ENCODE measurements at places on chromosomes 5 and 9.

GRCh38 chr9:95762322-95762721 is 113.2 kb upstream of the ERCC6L2 start:
- DNase-seq = no peak

GRCh38 chr9:32395510-32396216 is 11.2 kb downstream of the ACO1 start:
- DNase-seq = no peak

GRCh38 chr5:136382791-136383190 is 17.4 kb upstream of the TRPC7 start:
- DNase-seq = no peak

GRCh38 chr5:13478831-13479465 is 465.5 kb downstream of the DNAH5 start:
- no peak for DNase-seq

- no peak for DNase-seq
Measured at GRCh38 chr9:71518045-71518827, 250.1 kb downstream of the CEMIP2 start.

- DNase-seq = no peak
Measured at GRCh38 chr5:110297152-110297670, 429.3 kb downstream of the TMEM232 start.

DNA sequence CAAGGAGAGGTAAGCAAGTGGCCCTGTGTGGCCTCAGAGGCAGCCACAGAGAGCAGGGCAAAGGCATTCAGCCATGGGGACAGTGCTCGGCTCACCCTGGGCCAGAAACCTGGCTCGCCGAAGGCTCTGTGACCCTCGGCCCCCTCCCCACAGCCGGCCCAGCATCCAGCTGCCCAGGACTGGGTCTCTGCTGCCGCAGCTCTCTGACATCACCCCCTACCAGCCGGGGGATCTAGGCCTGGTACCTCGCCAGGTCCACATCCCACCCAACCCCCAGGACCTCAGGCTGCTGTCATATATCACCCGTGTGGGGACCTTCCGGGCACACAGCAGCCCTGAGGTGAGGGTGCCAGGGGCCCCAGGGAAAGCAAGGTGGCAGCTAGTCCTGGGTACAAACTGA is 2.6 kb downstream of the PTRH1 start:
- no peak for DNase-seq

DNA sequence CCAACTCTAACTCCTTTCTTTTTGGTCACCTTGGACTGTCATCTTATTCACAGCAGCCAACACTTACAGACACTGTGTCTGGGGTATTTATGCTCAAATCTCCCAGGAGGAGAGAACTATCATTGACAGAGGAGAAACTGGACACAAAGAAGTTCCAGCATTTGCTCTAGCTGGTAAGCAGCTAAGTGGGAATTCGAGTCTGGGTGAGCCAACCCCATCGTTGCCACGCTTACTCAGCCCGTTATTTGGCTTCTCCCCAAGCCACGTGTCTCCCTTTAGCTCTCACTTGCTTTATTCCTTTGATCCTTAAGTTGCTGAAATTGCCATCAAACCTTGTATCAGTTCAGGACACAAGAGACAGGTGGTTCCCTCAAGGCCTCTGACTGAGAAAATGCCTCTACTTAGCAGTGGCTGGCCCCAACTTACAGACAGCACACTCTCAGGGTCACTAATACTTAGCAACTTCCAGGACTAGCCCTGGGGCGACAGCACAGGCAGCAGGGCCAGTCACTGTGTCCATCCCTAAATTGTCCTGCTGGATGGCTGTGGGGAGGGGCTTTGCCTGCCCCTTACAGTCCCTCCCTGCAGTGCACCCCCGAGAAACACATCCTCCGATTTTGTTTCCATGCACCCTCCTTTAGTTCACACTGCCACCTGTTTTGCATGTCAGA is 1.4 kb downstream of the SLC36A2 start:
- DNase-seq = no peak

DNA sequence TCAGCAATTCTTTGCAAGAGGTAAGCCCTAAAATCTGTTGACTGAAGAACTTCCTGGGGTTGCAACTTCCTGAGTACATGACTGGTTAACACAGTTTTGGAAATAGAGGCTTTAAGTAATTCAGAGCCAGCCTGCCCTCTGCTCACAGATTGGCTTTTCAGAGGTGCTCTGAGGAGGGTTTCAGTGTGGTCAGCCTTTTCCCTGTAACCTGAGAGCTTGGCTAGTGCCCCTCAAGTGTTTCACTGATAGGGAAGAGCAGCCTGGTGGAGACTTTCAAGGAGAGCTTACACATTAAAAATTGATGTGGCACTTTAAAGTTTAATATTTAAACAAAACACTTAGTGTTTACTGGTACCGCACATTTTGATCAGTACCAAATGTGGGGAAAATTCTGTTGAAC is 56.7 kb upstream of the FOXB2 start:
- no peak for DNase-seq

DNA sequence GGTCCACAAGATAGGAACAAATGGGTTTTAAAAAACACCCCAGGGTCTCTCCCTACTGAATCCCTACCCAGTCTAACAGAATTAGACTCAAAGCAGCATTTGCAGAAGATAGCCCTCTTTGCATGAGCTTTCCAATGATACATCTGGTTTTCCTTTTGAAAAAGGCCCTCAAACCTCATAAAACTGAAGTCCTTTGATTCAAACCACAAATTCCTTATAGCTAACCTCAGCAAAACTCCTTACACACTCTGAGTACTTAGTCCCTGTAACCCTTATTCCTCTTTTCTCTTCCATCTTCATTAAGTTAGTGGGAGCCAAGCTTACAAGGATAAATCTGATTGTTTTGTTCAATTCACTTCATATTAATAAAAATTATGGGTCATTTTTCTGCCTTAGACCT is 90.5 kb upstream of the TNC start:
- no peak for DNase-seq

GRCh38 chr9:95979446-95979845 is 104.0 kb downstream of the ERCC6L2 start:
- DNase-seq = no peak

GRCh38 chr9:133707065-133707762 is 30.9 kb downstream of the SARDH start:
- DNase-seq = no peak

DNA sequence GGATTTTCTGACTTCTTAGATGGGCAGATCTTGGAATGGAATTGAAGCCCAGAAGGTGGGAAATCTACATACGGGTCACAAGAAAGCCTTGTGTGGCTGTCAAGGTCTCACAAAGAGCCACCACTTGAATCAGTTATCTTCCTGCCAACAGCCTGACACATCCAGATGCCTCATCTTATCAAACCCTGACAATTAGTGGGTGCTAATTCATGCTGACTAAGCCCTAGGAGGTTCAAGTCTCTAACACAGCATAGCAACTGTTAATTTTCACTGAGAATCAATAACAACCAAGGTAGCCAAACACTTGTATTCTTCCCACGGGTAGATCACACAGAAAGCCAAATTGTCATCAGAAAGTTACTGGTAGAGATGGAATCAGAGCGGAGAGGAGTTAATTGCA is 222.2 kb downstream of the TMEM167A start:
- no peak for DNase-seq

GRCh38 chr9:14909961-14910805 is at the start of gene FREM1:
Gene FREM1, minus strand, starts transcription at chr9:14910428. Its CDS starts 41,451 bp downstream, at chr9:14868977.
- DNase-seq = no peak

DNA sequence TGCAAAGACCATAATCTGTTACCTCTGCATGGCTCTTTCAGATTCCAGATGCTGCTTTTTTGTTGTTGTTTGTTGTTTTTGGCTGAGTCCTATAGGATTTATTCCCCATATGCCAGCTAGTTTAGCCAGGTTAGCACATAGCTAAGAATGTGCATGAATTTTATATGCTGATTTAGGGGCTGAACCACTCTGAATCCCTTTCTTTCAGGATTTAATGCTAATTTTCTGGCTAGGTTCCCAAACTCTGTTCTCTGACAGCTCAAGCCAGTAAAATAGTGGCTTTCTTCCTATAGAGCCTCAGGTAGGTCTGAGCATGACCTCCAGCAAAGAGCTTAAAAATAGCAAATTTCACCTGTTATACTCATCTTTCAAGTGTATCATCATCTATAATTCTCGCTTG is 521.4 kb downstream of the CAAP1 start:
- DNase-seq = no peak

DNA sequence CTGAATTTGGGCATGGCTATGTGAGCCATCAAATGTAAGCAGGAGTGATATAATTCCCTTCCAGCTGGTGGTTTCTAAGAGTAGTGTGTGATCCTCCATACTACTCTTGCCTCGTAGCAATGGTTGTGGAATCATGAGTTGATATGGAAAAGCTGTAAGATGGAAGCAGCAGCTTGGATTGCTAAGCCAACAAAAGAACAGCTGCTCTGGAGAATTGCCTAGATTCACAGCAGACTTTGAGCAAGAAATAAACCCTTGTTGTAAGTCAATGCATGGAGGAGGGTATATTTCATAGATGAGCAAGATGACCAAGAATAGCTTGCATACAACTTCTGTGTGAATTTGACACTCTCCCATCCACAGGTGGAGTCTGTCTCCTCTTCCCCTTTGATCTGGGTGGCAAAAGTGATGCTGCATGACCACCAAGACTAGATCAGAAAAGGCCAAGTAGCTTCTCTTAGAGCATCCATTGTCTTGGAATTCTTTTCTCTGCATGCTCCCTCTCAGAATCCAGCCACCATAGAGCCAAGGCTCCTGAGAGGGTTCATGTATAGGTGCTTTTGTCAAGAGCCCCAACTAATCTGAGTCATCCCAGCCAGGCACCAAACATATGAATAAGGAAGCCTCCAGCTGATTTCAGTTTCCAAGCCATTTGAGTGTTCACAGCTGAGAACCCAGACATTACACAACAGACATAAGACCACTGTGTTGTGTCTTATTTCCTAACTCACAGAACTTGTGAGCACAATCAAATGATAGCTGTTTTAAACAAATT is 79.0 kb downstream of the PRLR start:
- DNase-seq = no peak

- no peak for DNase-seq
Measured at GRCh38 chr5:138601444-138601843, 26.2 kb upstream of the HSPA9 start.

- DNase-seq = no peak
Measured at GRCh38 chr9:133170716-133171115, 7.0 kb upstream of the GBGT1 start.

DNA sequence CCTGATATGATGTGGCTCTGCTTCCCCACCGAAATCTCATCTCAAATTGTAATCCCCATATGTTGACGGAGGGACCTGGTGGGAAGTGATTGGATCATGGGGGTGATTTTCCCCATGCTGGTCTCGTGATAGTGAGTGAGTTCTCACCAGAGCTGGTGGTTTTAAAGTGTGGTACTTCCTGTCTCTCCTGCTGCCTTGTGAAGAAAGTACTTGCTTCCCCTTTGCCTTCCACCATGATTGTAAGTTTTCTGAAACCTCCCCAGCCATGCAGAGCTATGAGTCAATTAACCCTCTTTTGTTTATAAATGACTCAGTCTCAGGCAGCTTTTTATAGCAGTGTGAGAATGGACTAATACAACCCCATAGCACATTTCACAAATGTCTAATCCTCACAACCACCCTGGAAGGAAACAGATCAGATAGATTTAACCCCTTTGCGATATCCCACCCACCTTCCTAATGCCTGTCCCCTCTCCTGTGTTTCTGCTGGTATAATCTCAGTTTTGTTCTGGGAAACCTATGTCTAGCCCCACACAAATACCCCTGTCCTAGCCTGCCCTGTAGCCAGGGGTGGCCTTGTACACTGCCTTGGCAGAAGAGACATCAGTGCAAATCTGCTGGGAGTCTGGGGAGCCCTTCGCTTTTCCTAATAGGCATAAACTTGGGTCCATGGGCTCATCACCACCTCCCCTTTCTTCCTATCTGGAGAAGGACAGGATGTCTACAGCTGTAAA is 157.0 kb upstream of the RAI14 start:
- DNase-seq = no peak

DNA sequence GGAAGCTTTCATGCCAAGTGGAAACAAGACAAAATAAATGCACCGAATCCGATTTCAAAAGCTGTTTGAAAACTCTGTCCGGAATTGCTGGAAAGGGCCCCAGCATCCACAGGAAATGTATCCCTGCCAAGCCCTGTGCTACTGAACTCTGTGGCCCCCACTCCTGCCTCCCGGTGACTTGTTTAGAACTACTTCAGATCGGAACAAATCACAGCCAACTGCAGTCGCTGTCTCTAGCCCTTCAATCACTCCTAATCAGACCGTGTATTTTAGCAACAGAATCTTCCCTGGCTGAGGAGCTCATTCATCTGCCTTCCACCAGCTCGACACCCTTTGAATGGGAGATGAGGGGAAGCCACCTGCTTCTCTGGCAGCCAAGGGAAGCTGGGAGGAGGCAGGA is 94.1 kb downstream of the KCNIP1 start:
- no peak for DNase-seq

- DNase-seq = no peak
Measured at GRCh38 chr5:16735101-16736060, 118.6 kb upstream of the RETREG1 start.

- no peak for DNase-seq
Measured at GRCh38 chr5:40688127-40688761, 8.5 kb downstream of the PTGER4 start.

DNA sequence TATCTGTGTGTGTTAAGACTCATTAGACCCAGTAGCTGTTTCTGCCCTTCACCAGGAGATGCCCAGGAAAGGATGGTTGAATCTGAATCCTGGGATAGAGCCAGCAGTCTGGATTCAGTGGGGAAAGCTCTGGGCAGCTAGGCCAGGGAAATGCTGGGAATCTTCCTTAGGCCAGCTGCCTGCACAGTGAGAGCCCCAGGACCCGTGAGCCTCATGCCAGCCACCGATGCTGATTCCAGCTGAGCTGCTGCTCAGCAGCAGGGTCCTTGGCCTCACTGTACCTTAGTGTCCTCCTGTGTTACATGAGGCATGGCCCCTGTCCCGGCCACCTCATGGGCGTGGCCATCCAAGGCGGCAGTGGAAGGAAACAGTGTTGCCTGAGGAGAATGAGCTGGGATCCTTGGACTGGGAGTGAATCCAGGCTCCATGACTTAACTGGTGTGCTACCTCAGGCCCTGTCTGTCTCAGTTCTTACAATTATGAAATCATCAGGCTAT is 87.1 kb downstream of the AMBP start:
- no peak for DNase-seq

DNA sequence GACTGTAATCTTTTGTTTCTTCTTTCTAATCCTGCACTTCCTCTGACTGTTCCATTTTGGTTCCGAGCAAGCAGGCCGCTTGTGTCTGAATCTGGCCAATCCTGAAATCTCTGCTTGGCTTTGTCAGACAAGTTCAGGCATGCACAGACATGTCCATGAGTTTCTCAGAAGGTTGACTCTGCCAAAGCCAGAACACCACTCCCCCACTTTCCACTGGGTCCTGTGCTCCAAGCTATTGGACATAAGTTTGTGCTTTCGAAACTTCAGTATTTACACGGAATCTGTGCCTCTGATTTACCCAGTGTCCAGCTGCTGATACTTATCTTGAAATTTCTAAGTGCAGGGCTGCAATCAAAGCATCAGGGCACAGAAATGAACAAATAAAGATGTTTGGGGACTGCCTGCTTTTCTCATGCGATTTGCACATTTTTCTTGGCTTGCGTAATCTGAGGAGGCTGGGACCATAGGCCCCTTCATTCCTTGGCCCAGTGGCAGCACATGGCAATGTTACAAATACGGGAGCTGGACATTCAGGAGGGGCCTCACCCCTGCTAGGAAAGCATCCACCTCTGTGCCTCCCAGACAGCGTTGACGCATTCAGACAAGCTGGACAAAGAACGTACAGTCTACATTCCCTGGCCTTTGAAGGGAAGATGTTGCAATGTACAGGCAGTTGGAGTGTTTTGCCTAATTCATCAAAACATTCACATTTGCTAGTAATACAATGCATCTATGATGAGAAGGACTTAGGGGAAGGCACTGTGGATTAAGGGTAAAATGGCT is 209.2 kb upstream of the PAPPA start:
- DNase-seq = no peak
